ENCODE measurements at places on chromosomes 7 and 10.

- no peak for DNase-seq
Observed at GRCh38 chr7:133584956-133585668, 332.2 kb downstream of the EXOC4 start.

- no peak for DNase-seq
Observed at GRCh38 chr10:118569241-118569881, 26.1 kb downstream of the PRLHR start.

DNA sequence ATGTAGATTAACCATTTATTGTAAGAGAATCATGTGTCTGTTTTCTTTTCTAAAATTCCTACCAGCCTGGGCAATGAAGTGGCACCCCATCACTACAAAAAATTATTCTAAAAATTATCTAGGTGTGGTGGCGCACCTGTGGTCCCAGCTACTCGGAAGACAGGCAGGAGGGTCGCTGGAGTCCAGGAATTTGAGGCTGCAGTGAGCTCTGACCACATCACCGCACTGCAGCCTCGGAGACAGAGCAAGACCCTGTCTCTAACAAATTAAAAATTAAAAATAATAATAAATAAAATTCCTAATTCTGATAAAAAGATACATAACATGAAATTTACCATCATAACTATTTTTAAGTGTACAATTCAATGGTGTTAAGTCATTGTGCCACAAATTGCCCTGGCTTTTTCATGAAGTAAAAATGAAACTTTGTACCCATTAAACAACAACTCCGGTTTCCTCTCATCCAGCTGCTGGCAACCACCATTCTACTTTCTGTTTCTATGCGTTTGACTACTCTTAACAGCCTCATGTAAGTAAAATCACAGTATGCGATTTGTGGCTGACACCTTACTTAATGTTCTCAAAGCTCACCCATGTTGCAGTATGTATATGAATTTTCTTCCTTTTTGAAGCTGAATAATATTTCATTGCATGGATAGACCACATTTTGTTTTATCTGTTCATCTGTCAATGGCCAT lies 20.6 kb upstream of the USP6NL start:
- DNase-seq = no peak

DNA sequence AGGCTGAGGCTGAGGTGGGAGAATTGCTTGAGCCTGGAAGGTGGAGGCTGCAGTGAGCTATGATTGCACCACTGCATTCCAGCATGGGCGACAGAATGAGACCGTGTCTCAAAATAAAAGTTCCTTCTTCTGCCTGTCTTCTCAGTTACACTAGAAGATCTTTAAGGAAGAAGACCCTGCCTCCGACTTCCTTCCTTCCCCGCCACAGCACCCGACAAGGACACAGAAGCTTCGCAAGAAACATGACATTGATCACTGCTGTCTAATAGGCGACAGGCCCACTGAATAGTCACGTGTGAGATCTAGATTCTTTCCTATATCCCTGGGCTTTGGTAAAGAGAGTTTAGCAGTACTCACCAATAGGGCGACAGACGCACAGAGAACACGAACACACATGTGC lies 118.2 kb downstream of the PRPF18 start:
- DNase-seq = no peak

DNA sequence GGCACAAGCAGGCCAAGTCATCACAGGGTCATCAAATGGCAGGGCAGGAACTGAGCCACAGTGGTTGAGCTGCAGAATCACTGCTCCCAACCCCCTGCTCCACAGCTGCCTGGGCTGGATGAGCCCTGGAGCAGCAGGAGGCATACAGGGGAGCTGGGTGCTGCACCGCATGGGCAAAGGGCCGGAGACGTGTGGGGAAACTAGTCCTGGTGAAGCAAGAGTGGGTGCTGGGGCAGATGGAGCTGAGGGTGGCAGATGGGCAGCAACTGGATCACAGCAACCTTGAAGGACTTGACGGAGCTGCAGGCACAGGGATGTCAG lies 16.0 kb upstream of the VOPP1 start:
- no peak for DNase-seq

DNA sequence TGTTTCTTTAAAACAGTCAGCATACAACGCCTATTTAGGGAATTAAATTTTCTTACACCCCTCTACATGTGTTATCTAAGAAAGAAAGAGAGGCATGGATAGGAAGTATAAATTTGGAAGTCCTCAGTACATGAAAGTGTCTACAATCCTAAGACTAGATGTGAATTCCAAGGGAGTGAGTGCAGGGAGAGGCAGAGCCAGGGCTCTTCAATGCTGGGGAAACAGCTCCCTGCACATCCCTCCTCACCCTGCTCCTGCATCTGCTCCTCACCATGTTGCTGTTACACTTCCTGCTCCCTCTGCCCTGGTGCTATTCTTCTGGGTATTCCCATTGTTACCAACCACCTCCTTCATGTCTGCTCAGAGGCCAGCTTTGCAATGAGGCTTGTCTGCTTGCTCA lies 229.1 kb upstream of the AKR1E2 start:
- no peak for DNase-seq

GRCh38 chr7:74061840-74062539 lies 21.6 kb upstream of the LIMK1 start:
- no peak for DNase-seq

GRCh38 chr7:18866359-18867036 lies 250.9 kb downstream of the TWIST1 start:
- no peak for DNase-seq

- DNase-seq = no peak
Observed at GRCh38 chr10:60350400-60350799, 39.3 kb downstream of the ANK3 start.

- no peak for DNase-seq
Observed at GRCh38 chr7:39577229-39577874, 11.1 kb downstream of the YAE1 start.

- DNase-seq = no peak
Observed at GRCh38 chr7:119090851-119091250, 866.3 kb downstream of the ANKRD7 start.

- no peak for DNase-seq
Observed at GRCh38 chr7:155291045-155291530, 6.6 kb upstream of the INSIG1 start.

- DNase-seq = no peak
Observed at GRCh38 chr7:91276909-91277308, 12.7 kb downstream of the FZD1 start.

DNA sequence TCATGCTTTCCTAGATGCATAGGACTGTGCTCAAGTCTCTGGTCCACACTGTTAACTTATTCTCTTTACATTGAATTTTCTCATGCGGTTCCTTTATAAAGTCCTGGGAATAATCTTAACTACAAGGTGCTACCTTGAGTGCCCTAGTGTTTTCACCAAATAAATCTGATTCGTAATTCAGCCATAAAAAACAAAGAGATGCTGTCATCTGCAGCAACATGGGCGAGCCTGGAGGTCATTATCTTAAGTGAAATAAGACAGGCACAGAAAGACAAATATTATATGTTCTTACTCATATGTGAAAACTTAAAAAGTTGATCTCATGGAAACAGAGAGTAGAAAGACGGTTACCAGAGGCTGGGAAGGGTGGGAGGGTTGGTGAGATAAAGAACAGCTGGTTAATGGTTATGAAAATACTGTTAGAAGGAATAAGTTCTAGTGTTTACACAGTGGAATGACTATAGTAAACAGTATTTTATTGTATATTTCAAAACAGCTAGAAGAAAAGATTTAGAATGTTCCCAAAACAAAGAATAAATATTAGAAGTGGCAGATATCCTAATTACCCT lies 38.3 kb downstream of the NT5C3A start:
- no peak for DNase-seq

DNA sequence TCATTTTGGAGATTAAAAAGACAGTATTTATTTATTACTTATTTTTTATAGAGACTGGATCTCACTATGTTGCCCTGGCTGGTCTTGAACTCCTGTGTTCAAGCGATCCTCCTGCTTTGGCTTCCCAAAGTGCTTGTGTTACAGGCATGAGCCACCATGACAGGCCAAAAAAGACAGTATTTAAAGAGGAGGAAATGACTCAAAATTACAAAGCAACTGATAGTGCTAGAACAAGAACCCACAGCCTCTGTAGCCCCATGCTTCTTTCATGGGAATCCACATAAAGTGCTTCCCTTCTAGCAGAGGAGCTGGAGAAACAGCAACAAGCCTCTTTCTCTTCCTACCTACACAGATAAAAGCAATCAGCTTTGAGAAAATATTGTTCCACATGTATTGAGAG lies 230.7 kb upstream of the PODXL start:
- no peak for DNase-seq

DNA sequence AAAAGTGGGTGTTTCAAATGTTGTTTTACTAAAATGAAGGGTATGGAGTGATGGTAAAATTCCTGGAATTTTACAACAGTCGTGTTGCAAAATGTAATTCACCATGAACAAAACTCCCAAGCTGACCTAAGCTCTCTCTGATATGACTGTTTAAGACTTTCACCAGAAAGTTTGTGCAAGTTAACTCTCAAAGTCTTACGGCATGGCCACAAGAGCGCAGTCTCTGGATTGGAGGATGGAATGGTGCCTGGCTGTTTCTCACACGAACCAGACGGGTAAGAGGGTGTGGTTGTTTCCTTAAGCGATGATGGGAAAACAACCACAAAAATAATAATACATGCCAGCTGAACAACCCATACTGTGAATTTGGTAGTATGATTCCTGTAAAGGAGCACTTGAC lies 662.5 kb downstream of the KCNMA1 start:
- no peak for DNase-seq

GRCh38 chr10:46326971-46327370 lies 40.2 kb downstream of the ANTXRL start:
- DNase-seq = no peak

- DNase-seq = no peak
Observed at GRCh38 chr10:131264110-131264788, 47.3 kb downstream of the TCERG1L start.

- no peak for DNase-seq
Observed at GRCh38 chr10:17665747-17666146, 21.8 kb downstream of the STAM start.

GRCh38 chr10:631266-631665 lies 58.2 kb downstream of the DIP2C start:
- no peak for DNase-seq

DNA sequence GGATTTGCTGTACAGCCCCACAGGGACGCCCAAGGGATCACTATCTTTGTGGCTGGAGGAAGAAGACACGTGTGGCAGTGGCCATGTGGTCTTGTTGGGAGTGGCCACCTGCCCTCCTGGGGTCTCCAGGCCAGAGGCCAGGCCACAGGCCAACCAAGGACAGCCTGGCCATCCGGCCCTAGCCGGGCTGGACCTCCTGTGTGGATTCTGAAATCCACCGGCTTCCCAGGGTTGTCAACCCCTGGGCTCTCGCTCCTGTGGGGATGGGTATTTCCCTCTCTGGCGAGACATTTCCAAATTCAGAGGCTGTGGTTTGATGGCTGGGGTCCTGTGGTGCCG lies 31.5 kb upstream of the CFAP46 start:
- no peak for DNase-seq

GRCh38 chr10:124007102-124007772 lies 86.2 kb downstream of the CHST15 start:
- no peak for DNase-seq

- DNase-seq = no peak
Observed at GRCh38 chr10:101267290-101267680, 38.0 kb upstream of the LBX1 start.

- DNase-seq = no peak
Observed at GRCh38 chr10:83935911-83936310, 203.4 kb upstream of the GHITM start.

DNA sequence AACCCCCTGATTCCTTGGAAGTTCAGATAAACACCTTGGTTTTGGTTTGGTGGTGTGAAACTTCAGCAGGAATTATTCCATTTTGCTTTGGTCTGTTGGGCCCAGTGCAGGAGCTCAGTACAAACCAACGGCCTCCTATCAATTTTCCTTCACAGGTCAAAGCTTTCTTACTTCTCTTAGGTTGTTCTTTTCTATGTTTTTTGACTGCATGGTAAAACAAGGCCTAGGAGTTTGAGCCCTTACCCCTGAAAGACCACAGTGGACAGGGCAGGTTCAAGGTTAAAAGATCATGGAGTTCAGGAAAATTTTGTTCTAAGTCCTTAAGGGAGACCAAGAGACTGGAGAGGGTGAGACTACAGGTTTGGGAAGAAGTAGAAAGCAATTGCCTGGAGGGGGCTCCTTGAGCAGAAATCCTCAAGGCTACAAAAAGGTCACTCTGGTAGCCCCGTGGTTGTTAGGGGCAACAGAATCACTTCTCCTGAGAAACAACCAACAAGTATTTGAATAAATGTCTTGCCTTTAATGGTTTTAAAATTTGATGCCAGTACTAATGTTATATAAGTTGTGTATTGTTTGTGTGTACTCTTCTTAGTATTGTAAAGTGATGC lies 40.9 kb upstream of the FHIP2A start:
- DNase-seq = no peak

GRCh38 chr10:88246675-88247074 lies 336.4 kb downstream of the RNLS start:
- no peak for DNase-seq

GRCh38 chr10:129780198-129780597 lies 183.9 kb downstream of the EBF3 start:
- DNase-seq = no peak

DNA sequence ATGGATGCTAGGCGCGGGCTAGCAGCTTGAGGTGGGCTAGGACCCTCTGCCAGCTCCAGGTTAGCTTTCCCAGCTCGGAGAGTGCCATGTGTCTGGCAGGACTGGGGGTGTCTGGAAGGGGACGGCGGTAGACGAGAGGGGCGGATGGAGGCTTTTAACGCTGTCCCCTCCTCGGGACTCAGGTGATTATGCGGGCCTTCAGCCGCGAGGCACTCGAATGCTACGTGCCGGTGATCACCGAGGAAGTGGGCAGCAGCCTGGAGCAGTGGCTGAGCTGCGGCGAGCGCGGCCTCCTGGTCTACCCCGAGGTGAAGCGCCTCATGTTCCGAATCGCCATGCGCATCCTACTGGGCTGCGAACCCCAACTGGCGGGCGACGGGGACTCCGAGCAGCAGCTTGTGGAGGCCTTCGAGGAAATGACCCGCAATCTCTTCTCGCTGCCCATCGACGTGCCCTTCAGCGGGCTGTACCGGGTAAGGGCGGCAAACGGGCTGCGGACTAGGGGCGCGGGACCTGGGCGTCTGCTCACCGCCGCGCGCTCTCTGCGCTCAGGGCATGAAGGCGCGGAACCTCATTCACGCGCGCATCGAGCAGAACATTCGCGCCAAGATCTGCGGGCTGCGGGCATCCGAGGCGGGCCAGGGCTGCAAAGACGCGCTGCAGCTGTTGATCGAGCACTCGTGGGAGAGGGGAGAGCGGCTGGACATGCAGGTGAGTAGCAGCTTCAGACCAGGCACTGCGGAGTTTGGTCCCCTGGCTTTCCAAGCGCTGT lies 1.1 kb downstream of the CYP26A1 start:
- DNase-seq = no peak

- no peak for DNase-seq
Observed at GRCh38 chr10:106082865-106083264, 1081.6 kb downstream of the SORCS1 start.
